ENCODE measurements at places on chromosomes 7 and 10.

DNA sequence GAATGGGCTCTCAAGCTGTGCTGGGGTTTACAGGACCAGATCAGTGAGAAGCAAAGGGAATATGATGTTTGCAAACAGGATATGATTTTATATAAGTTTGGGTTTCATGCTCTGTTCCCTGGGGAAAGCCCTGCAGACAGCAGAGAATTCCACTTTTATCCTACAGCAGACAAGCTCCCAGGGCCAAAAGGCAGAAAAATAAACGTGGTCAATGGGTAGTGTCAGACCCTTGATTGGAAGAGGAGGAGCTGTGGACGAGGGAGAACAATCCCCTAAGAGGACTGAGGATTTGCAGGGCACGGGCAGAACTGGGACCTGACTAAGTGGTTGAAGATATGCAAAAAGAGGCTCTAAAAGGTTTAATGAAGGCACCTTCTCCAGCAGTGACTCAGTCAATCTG, 275.3 kb downstream of the HDAC9 start:
- no peaks in the 10 kb centered on the region for H3K27me3 ChIP-seq
- H3K4me1 ChIP-seq, result no peaks in the 10 kb centered on the region
- no peaks in the 10 kb centered on the region for H3K36me3 ChIP-seq
- H3K27ac ChIP-seq, result no peak overlapping the region
- no peak for DNase-seq

DNA sequence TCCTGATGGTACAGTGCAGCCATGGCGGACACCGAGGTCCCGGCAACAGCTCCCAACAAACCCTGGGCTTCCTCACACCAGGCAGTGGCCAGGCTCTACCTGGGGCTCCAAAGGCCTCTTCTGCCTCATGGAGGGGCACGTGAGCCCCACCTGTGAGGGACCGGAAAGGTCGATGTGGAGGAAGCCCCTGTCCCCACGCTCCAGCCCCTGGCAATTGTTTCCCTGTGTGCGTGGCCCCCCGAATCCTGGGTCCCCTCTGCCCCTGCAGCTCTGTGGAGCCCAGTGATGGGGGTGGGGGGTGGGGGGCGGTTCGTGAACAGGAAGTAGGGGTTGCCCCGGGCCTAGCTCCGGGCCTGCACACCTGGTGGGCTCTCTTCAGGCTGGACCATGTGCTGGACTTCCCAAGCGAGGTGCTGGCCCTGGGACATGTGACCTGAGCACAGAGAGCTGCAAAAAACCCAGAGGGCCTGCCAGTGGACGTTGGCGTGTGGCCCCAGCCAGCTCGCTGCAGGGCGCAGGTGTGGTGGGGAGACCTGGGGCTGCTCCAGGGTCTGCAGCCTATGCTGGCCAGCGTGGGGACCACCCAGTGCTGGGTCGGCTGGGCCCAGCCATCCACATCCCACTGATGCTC, 72.6 kb downstream of the INPP5A start:
- no peak overlapping the region for H3K4me3 ChIP-seq
- H3K4me1 ChIP-seq, result peaks cover 3% of the 10 kb centered on the region
- DNase-seq, result no peak

- peaks cover 6% of the 10 kb centered on the region for H3K4me1 ChIP-seq
- H3K4me3 ChIP-seq, result no peak overlapping the region
- no peak overlapping the region for H3K27ac ChIP-seq
- H3K36me3 ChIP-seq, result no peaks in the 10 kb centered on the region
- no peak for DNase-seq
- no peaks in the 10 kb centered on the region for H3K27me3 ChIP-seq
Observed at GRCh38 chr7:101278461-101279292, 33.8 kb upstream of the FIS1 start.

DNA sequence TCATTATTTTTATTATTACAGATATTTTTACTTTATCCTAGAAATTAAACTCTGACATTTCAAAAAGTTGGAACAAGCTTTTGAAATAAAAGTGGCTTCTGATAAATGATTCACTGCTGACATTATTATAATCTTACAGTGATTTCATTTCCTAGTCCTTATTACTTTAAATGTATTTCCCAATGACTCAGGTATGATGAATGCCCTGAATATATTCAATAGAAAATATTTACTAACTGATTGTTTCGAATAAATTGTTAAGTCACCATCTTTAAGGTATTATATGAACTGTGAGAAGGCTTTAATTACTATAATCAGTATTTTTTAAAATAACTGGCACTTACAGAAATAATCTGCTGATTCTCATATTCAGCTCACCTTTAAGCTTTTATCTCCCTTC, 21.6 kb downstream of the DKK1 start:
- H3K27me3 ChIP-seq, result no peaks in the 10 kb centered on the region
- H3K36me3 ChIP-seq, result no peaks in the 10 kb centered on the region
- no peak overlapping the region for H3K4me3 ChIP-seq
- H3K27ac ChIP-seq, result no peak overlapping the region

DNA sequence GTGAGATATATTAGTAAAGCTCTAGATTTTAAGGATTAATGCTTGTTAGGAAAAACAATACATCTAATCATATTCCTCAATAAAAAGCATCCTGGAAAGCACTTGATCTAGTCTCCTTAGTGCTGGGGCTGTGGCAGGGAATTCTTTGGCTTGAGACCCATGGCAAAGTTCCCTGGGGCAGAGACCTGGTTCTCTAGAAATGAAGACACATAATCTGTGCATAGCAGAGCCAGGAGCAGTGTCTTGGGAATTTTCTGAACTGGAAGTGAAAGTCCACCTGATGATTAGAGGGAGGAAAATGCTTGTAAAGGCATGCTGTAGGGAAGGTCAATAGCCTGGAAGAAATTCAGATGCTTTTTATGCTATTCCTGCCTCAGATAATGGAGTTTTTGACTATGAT, 247.4 kb downstream of the CDK14 start:
- no peaks in the 10 kb centered on the region for H3K27me3 ChIP-seq
- no peak for DNase-seq
- peaks cover 17% of the 10 kb centered on the region for H3K4me1 ChIP-seq
- no peaks in the 10 kb centered on the region for H3K36me3 ChIP-seq
- H3K27ac ChIP-seq, result no peak overlapping the region

DNA sequence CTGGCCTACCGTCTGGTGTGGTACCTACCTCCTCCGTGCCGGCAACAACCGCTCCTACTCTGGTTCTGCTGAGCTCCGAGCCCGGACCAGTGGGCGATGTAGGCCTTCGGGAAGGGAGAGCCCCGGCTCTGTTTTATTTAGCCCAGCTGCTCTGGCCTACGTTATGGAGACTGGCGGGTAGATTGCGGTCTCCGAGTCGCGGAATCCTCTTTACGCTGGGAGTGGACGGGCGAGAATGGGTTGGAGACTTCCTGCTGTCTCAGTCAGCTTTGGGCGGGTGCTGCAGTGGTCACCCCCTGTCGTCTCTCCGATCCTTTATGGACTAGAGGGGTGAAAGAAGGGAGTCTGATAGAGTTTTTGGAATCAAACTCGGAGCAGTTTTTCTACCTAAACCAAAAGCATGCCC, 406 bp downstream of the CBLL1 start:
- peaks cover 32% of the 10 kb centered on the region for H3K4me1 ChIP-seq
- H3K27me3 ChIP-seq, result no peaks in the 10 kb centered on the region
- peak overlapping the region; percentile 90 for H3K27ac ChIP-seq
- H3K36me3 ChIP-seq, result no peaks in the 10 kb centered on the region

- H3K4me1 ChIP-seq, result peaks cover 38% of the 10 kb centered on the region
- no peaks in the 10 kb centered on the region for H3K27me3 ChIP-seq
- H3K36me3 ChIP-seq, result no peaks in the 10 kb centered on the region
- H3K27ac ChIP-seq, result peak overlapping the region; percentile 99
Observed at GRCh38 chr7:139360948-139361307, 1.2 kb downstream of the LUC7L2 start.

- H3K4me3 ChIP-seq, result peak overlapping the region; percentile 92
- peaks cover 30% of the 10 kb centered on the region for H3K4me1 ChIP-seq
- peak overlapping the region; percentile 90 for H3K27ac ChIP-seq
- H3K36me3 ChIP-seq, result no peaks in the 10 kb centered on the region
Observed at GRCh38 chr7:97971120-97971989, 18.6 kb downstream of the OCM2 start.

DNA sequence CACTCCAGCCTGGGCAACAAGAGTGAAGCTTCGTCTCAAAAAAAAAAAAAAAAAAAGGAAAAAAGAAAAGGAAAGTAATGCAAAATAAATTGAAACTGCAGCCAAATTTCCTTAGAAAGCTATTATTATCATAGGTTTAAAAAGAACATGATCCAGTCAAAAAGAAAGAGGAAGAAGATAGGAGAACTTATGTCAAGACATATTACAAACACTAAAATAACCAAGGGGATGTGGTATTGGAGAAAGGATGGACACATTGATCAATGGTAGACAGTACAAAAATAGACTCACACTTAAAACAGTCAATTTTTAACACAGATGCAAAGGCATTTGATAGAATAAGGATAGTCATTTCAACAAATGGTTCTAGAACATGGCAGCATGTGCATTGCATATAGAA, 27.3 kb upstream of the PFKP start:
- H3K27ac ChIP-seq, result no peak overlapping the region
- no peak overlapping the region for H3K4me3 ChIP-seq
- no peaks in the 10 kb centered on the region for H3K4me1 ChIP-seq
- no peaks in the 10 kb centered on the region for H3K36me3 ChIP-seq

GRCh38 chr7:20542594-20542993, 72.9 kb upstream of the ABCB5 start:
- no peak overlapping the region for H3K27ac ChIP-seq
- H3K27me3 ChIP-seq, result no peaks in the 10 kb centered on the region
- H3K36me3 ChIP-seq, result no peaks in the 10 kb centered on the region
- no peaks in the 10 kb centered on the region for H3K4me1 ChIP-seq
- H3K4me3 ChIP-seq, result no peak overlapping the region

DNA sequence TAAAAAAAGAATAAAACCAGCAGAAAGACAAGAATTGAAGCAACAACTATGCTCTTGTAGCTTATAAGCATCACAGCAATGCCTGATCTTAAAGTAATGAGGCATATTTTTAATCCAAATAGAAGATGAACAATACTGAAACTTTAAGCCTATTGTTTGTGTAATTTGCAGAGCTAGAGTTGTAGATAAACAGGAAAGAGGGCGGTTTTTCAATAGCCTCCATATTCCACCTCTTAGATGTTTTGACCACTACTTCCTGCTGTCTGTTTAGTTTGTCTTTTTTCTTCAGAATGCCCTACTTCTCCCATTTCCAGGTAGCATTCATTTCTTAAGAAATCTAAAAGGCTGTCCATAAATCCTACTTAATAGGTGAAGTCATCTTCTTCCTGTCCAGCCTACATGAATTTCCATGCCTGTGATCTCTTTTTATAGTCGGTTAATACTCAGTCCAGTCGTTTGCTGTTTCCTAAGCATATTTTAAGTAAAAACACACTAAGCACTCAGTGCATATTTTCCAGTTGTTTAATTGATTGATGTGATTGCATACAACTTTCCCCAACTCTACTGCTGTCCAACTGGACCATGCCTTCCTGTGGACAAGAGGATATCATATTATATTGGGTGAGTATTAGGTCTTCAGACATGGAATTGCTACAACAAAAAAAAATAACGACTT, 308.1 kb downstream of the TFEC start:
- H3K27me3 ChIP-seq, result no peaks in the 10 kb centered on the region
- no peak for DNase-seq
- H3K27ac ChIP-seq, result no peak overlapping the region
- H3K36me3 ChIP-seq, result no peaks in the 10 kb centered on the region

DNA sequence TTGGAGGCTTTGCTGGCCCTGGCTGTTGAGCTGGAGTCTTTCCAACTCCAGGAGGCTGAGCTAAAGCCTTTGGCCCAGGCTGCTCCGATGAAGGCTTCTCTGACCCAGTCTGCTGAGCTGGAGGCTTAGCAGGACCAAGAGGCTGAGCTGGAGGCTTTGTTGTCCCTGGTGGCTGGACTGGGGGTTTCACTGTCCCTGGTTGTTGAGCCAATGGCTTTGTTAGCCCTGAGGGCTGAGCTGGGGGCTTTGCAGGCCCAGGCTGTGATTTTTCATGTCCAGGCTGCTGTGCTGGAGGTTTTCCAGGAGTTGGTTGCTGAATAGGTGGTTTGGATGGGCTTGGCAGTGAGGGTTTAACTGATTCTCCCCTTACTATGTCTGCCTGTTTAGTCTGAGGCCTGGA, 7.3 kb downstream of the PCLO start:
- DNase-seq, result no peak
- no peak overlapping the region for H3K27ac ChIP-seq
- no peak overlapping the region for H3K4me3 ChIP-seq
- H3K36me3 ChIP-seq, result no peaks in the 10 kb centered on the region
- H3K27me3 ChIP-seq, result no peaks in the 10 kb centered on the region

DNA sequence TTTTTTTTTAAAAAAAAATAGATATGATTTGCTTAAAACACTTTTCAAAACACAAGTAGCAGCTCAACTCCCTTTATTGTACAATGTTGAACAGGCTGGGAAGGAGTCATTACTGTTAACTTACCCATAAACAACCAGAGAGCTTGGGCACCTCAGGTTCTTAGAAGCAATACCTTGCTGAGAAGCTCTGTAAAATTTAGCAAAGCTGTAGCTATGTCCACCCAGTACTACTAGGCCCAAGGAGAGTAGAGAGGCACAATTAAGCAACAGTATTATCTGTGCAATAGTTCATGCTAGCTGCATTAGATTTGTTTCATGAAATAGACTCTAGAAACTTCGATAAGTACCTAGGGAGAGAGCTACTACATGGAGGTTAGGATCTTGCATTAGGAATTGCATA, 32.0 kb downstream of the SEMA3A start:
- no peaks in the 10 kb centered on the region for H3K36me3 ChIP-seq
- H3K27ac ChIP-seq, result no peak overlapping the region
- no peaks in the 10 kb centered on the region for H3K27me3 ChIP-seq
- DNase-seq, result no peak
- H3K4me3 ChIP-seq, result no peak overlapping the region

- no peaks in the 10 kb centered on the region for H3K36me3 ChIP-seq
- no peaks in the 10 kb centered on the region for H3K27me3 ChIP-seq
- no peak for DNase-seq
- no peak overlapping the region for H3K4me3 ChIP-seq
- peaks cover 11% of the 10 kb centered on the region for H3K4me1 ChIP-seq
Observed at GRCh38 chr7:27091941-27092818, 3.6 kb downstream of the HOXA1 start.

- no peak overlapping the region for H3K4me3 ChIP-seq
- peak; percentile 67 for DNase-seq
- no peaks in the 10 kb centered on the region for H3K36me3 ChIP-seq
- H3K27me3 ChIP-seq, result no peaks in the 10 kb centered on the region
Observed at GRCh38 chr7:51224811-51225595, 91.6 kb downstream of the COBL start.

DNA sequence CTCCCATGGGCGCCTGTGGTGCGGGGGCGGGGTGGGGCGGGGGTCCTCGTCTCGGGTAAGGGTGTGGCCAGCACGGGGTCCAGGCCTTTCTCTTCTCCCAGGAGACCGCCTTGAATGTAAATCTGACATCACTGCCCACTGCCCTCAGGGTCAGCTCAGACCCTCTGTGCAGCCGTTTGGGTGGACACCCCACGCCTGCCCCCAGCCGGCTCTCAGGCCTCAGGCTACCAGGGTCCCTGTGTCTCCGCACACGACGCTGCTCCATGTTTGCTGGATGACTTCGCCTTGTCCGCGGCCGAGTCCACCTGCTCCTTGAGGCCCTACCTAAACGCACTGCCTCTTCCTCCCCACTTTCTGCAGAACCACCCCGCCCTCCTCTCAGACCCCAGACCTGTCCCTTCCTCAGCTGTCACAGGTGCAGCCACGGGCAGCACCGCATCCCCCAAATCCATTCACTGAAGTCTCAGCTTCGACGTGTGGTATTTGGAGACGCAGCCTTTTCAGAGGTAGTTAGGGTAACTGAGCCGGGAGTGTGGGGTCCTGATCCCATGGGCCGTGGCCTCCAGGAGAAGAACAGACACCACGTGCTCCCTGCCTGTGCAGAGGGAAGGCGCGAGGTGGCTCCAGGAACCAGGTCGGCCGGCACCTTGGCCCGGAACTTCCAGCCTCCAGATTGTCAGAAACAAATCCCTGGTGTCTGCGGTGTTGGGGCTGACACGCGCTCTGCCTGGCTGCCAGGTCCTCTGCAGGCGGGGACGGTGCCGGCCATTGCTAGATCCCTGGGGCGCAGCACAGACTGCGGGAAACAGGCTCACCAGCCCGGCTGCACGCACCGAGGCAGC, 97.4 kb upstream of the DIP2C start:
- no peak for DNase-seq
- H3K4me1 ChIP-seq, result peaks cover 25% of the 10 kb centered on the region
- no peak overlapping the region for H3K4me3 ChIP-seq

Measured in body of pancreas (tissue), 4 donors.